Left lung (tissue), 14 donors: ENCODE measurements at places on chromosomes 16 and 17. TPM values are rescaled to one million over a fixed set of nuclear protein-coding genes. Genes with fewer than 3 reads are reported as not detected.
A peak's percentile ranks its signal among the peaks of the same experiment; 100 is the strongest.

DNA sequence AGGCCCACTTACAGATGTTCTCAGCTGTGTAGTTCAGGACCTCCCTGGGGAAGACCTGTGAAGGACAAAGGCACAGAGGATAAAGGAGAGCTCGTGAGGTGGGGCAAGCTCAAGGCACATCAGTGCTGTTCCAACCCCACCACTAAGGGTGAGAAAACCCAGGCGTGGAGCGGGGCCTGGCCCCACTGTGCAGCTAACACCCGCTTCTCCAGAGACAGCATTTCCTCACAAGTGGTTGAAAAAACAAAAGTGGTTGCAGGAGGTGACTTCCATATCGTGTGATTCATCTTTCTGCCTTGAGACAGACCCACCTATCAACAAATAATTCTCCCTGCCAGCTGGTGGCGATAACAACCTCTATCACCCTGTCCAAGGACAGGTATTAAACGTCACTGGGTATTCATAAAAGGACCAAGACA is 30.0 kb downstream of the SNN start:
- DNase-seq, result no peak

- DNase-seq, result no peak
These were observed 11.9 kb upstream of the TM4SF5 start for GRCh38 chr17:4759776-4760236.

- peak; percentile 53 for DNase-seq
These were observed 763 bp upstream of the SOX9 start for GRCh38 chr17:72119873-72120641.

DNA sequence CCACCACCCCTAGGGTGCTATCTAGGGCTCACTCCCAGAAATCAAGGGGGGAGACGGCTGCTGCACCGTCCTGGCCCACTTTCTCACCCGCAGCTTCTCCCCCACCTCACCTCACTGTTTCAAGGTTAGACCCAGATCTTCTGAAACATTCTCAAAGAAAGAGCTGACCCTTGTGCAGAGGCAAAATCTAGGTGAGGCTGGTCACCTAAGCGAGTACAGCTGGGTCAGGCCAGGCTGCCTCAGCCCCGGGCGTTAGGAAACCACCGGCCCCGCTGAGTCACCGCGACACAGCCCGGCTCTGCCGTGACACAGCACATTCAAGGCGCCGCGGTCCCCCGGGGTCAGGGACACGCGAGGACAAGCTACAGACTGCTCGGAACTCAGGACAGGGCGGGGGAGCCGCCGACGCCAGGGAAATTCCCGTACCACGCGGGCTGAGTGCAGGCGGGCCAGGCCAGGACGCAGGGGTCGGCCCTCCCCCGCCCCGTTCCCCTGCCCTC is 27.1 kb downstream of the GNPTG start:
- peak; percentile 37 for DNase-seq

The MYLK3 gene
- 0.59 TPM for polyA plus RNA-seq

The NTN3 gene
- 4.1 TPM for polyA plus RNA-seq

The KCNH4 gene
- 0.04 TPM for polyA plus RNA-seq
